ENCODE measurements at places on chromosomes 5 and 9.

DNA sequence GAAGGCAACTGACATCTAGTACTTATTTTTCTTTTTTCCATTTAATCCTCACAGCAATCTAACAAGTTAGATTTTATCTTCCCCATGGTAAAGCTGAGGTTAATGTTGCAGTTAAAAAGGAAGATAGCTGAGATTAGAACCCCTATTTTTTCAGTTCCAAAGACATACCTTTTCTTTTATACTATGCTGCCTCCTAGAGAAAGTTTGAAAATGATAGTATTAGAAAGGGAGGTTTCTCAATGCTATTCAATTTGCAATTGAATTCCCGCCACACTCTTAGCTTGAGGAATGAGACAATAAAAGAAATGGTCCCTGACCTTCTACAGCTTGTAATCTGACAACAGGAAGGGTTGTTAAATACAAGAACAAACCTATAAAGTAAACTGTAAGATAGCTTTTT, 195.9 kb upstream of the TRIM32 start:
- DNase-seq, result no peak

DNA sequence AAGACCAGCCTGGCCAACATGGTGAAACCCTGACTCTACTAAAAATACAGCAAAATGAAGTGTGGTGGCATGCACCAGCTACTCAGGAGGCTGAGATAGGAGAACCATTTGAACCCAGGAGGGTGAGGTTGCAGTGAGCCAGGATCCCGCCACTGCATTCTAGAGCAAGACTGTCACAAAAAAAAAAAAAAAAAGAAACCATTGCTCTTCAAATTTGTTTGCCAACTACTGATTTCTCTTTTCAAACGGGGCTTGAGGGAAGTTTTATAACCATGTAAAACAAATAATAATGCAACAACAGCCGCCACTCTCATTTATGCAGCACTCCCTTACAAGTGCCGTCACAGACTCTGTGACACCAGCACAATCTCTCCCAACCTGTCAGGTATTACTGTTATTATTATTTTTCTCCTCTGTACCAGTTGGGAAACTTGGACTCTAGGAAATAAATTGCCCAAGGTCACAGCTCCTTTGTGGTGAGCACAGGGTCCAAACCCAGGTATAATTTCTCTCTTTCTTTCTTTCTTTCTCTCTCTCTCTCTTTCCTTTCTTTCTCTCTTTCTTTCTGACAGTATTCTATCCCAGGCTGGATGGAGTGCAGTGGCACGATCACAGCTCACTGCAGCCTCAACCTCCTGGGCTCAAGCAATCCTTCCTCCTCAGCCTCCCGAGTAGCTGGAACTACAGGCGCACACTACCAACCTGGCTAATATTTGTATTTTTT, 25.4 kb downstream of the SERINC5 start:
- no peak for DNase-seq

DNA sequence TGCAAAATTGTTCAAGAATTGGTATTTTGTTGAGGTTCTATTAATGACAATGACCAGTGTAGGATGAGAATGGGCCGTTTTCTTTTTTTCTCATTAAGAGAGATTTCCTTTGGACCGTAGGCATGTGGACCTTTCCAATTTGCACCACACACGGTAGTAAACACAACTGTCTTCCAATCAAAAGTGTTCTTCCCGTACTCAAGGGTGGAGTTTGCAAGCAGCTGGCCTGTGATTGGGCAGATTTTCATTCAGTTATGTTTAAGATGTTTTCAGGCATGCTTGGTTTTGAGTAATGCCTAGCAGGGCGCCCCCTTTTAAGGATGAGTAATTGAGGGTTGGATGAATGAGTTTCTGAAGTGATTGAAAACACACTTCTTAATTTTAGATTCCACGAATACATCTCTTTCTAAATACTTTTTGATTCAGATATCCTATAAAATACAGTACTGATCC, 2.5 kb downstream of the KDM3B start:
- peak; percentile 86 for DNase-seq

DNA sequence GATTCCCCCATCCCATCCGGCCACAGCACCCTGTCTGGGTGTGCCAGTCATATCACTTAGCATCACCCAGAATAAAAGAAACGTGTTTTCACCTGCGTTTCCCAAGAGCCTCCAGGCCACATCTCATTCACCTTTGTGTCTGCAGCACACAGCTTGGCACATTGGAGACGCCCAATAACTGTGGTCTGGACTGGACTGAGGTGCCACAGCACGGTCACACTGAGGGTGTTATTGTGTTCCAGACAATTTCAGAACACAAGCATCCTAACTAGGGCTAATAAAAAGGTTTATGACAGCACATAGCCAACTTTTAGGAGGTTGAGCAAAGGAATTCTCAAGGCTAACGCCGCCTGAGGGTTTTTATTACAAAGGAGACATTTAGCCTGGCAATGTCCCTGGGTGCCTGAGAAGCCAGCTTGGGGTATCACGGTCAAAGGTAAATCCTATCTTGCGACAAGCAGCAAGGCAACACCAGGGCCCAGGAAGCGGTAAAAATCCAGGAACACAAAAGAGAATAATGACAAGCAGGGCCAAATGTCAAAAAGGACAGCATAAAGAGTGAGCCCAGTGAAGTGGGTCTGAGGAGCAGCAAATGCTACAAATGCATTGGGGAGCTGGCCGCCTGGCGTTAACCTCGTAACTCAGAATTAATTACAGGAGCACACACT, 3.4 kb downstream of the EPB41L4B start:
- DNase-seq, result no peak

GRCh38 chr5:32534041-32534440, 51.3 kb upstream of the SUB1 start:
- no peak for DNase-seq

DNA sequence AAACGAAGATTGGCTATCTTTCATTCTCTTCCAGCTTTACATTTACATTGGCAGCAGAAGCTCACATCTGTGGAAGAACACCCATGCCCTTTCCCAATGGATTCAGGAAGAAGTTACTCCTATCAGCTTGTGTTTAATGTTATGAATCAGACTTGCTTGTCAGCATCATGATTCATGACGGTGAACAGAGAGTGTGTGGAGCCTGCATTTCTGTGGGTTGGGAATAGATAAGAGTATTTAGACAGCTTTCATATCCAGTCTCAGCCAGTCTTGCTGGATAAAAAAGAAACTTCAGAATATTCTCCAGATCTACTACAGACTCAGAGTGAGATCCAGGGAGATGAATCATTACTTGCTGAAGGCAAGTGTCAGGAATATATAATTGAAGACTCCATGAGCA, 812.9 kb upstream of the ZNF608 start:
- DNase-seq, result peak; percentile 95

GRCh38 chr9:72648324-72649126, 127.1 kb downstream of the TMC1 start:
- no peak for DNase-seq

DNA sequence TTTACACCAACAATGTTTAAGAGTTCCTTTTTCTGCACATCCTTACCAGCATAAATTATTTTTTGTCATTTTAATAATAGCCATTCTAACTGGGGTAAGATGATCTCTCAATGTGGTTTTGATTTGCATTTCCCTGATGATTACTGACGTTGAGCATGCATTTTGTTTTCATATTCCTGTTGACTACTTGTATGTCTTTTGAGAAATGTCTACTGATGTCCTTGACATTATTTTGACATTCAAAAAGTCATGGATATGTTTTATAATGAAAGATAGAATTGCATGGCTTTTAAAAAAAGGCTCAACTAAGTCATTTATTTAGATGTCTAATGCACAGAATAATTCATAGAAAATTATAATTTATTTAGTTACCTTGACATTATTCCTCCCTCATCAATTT, 381.6 kb upstream of the C9orf72 start:
- DNase-seq, result no peak

- DNase-seq, result no peak
Observed at GRCh38 chr5:149765932-149766331, 35.8 kb downstream of the PPARGC1B start.

All from LHCN-M2 (cell line).